Renal cortical epithelial cell (primary cell): ENCODE measurements at places on chromosomes 2 and 18.
A peak's percentile ranks its signal among the peaks of the same experiment; 100 is the strongest.

GRCh38 chr2:30127016-30127893, 19.6 kb upstream of the YPEL5 start:
- DNase-seq: peak; percentile 27

DNA sequence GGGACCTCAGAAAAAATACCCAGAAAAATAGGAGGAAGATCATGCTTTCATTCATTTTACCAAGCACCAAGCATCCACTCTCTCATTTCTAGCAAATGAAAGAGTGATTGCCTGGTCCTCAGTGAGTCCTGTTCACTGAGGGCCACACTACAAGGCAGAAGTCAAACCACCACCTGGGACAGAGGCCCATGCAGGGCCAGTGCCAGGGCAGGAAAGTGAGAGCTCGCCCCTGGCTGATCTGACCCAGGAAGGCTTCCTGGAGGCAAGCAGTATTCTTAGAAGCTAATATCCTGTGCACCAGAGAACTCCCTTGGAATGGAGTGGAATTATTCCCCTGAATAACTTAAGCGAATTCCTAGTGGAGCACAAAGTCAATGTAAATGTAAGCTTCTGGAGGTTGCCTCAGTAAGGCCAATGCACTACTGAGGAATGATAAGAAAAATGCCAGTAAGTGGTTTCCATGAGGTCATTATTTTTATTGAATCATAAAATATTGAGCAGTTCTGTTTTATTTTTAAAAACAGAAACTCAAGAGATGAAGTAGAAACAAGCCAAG, 191.6 kb upstream of the ID2 start:
- no peak for DNase-seq

GRCh38 chr2:198711484-198711883, 746.3 kb downstream of the SATB2 start:
- DNase-seq: no peak

- no peak for DNase-seq
Observed at GRCh38 chr18:34158881-34159690, 65.6 kb downstream of the NOL4 start.

GRCh38 chr18:63073481-63073880, 246.1 kb downstream of the BCL2 start:
- DNase-seq: no peak

GRCh38 chr2:85110991-85111560, 22.1 kb upstream of the TCF7L1 start:
- no peak for DNase-seq

DNA sequence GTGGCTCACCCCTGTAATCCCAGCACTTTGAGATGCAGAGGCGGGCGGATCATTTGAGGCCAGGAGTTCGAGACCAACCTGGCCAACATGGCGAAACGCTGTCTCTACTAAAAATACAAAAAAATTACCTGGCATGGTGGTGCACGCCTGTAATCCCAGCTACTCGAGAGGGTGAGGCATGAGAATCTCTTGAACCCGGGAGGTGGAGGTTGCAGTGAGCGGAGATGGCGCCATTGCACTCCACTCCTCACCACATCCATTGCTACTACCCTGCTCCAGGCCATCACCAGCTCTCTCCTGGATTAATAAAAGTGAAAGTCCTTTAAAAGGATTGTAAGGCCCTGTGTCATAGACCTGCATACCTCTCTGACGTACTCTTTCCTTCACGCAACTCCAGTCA, 1.2 kb downstream of the RMP24 start:
- no peak for DNase-seq

DNA sequence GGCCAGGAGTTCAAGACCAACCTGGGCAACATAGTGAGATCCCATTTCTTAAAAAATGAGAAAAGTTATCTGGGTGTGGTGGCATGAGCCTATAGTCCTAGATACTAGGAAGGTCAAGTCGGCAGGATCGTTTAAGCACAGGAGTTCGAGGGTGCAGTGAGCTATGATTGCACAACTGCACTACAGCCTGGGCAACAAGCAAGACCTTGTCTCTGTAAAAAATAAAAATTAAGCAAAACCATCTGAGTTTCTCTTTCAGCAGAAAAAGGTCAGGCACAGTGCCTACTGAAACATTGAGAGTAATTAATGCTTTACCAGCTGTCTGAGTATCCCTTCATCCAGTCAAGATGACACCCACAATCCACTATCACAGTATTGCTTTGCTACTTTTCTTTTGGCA, 258.3 kb downstream of the MBD5 start:
- no peak for DNase-seq

- DNase-seq: no peak
Observed at GRCh38 chr2:80291656-80292055, 12.9 kb downstream of the LRRTM1 start.

GRCh38 chr2:121284463-121285449, at the start of gene TFCP2L1:
Gene TFCP2L1, minus strand, starts transcription at chr2:121285202. Its CDS starts 93 bp downstream, at chr2:121285109.
- DNase-seq: no peak
